Stimulated activated CD4-positive, alpha-beta T cell treated with anti-CD3 and anti-CD28 coated beads, Interleukin-15, amount 100 ng/mL, for 1 hour (primary cell): ENCODE measurements at places on chromosomes 4 and X.

DNA sequence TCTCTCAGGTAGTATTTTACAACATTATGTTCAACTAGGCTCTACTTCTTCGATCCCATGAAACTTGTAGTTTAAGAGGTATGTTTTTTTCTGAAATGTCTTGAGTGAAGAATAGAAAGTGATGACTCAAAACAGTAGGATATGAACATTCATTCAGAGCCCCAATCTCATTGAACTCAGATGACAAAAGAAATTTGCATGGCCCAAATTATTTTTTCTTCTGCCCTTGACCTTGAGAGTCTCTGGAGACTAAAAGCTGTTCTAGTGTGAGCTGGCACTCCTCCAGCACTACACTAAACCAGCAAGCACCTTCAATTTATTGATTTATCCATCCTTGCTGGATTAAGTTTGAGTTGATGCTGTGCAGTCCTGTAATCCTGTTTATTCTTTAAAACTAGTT lies 4.0 kb downstream of the DCLK2 start:
- no peak for DNase-seq

DNA sequence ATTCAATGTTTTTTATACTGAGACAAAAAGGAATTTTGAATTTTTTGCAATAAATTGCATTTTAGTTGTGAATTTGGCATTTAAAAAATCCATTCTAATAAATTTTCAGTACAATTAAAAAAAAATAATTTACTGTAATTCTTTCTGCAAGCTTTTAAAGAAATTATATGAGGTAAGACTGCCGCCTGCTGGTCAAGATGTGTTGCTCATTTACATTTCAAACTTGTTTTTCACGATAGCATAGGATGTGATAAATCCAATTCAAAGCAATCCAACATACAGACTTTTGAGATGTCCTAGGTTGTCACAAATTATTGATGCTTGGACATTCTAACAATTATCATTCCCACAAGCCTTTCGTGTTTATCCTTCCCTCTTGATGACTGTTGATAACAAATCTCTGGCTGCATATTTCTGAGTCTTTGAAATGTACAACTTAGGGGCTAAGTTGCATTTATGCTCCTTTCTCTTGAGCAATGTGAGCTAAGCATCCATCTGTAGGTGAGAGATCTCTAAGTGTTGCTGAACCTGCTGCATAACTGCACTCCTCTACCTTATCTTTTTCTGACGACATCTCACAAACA lies 21.7 kb upstream of the MFAP3L start:
- DNase-seq: no peak

DNA sequence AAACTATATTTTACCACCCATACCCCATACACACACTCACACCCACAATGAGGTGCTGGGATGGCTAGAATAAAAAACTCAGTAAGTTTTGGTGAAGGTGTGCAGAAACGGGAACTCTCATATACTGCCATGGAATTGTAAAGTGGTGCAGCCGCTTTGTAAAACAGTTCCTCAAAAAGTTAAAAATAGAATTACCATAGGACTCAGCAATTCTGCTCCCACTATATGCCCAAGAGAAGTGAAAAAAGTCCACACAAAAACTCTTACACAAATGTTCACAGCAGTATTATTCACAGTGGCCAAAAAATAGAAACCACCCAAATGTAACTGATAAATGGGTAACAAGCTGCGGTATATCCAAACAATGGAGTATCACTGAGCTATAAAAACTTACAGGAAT lies 6.5 kb downstream of the CENPU start:
- no peak for DNase-seq

DNA sequence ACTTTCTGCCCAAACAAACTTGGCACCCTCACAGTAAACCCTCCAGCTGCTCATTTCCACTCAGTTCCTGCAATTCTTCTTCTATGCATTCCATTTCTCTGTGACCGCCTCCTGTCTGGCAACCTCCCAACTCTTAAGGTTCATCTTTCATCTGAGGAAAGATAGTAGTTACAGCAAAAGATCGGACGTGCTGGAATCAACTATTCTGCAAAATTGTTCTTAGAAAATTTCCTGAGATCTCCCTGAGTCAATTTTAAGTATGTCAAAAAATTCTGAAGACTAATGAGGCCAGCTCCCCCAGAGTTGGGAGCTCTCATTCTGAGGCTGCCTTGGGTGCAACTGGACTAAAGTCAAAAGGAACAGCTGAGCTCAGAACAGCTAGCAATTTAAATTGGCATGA lies 1026.0 kb downstream of the ADGRL3 start:
- no peak for DNase-seq
